ENCODE measurements at places on chromosomes 2 and 18.
A peak's percentile ranks its signal among the peaks of the same experiment; 100 is the strongest.

- DNase-seq: peak; percentile 47
These were observed 23.6 kb downstream of the CYB5A start for GRCh38 chr18:74268175-74268574.

GRCh38 chr2:160402501-160402900, 91.1 kb downstream of the RBMS1 start:
- DNase-seq: no peak

- DNase-seq: no peak
These were observed 19.9 kb downstream of the PCARE start for GRCh38 chr2:29054430-29054829.

- DNase-seq: no peak
These were observed 2.0 kb upstream of the DSEL start for GRCh38 chr18:67518566-67518965.

DNA sequence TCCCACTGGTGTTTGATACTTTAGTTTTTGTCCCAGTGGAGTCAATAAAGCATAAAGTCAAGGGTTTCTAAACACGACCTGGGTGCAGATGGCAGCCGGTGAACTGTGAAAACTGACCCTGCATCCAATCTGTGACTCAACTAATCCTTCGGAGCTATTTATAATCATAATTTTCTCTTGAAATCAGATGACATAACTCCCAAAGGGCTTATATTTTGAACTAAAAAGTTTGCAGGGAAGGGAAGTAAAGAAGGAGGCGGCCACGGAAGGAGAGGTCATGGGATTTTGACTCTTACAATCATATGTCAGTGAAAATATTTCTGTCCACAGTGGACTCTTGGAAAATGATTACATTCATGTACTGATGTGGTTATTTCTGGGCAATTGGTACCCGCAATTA, 178.5 kb downstream of the PDE1A start:
- no peak for DNase-seq

DNA sequence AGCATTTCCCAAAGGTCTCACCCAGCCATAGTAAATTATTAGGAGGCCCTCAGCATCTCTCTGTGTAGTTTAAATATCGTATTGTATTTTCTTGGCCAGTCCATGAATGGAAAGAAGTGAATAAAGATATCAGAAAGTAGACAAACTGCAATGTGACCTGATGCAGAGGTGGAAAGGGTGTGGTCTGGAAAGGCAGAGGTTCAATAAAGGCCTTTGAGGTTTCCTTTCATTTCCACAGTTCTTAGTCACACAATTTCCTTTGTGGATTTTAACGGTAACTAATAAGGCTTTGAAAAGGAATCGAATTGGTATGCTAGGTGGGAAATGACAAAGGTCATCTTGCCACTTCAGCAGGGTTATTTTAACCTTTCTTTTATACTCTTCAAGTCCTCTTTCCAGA, 20.1 kb upstream of the WIPF1 start:
- no peak for DNase-seq

- DNase-seq: no peak
These were observed 38.8 kb upstream of the SMAD7 start for GRCh38 chr18:48989304-48990303.

DNA sequence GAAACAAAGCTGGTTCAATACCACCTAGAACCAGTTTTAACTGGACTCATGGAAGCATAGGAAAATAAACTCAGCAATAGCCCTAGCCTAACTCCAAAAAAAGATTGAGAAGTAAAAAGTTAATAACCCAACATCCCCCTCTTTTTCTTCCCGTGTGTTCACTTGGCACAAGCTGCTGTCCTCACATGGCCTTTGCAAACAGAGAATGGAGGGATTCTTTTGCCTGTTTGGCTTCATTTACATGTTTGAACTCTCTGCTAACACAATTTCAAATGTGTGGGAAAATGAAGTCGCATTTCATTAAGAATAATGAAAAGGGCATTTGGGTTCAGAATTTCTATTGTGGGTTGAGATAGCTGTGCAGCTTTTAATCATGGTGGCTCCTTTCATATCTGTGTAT, 589.2 kb upstream of the LRRTM1 start:
- DNase-seq: no peak

DNA sequence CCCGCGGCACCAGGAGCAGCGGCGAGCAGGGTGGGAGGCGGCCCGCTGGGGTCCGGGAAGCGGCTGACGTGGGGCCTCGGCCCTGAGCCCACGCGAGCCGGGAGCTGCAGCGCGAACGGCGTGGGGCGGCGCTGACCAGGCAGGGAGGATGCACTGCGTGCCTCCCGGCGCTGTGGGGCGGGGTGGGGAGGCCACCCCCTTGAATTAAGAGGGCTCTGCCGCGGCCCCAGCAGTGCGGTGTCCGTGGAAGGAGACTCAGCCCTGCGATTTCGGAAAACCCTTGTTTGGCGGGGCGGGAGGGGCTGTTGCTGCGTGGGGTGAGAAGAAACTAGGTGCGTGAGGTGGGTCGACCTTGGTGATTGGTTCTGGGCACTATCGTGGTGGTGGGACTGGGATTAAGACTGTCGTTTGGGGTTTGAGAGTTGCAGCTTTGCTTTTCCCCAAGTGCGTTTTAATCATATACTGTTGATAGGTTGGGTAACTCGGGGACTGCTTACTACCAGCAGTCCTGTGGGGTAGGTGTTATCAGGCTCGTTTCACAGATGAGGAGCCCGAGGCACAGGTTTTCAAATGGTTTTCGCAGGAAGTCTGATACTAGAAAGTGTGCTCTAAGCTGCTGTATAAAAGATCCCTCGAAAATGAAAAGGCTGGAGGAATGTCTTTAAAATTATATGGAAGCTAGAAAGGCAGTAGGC, 722 bp downstream of the ACSL3 start:
- DNase-seq: no peak

- no peak for DNase-seq
These were observed 56.3 kb downstream of the MARCHF4 start for GRCh38 chr2:216315802-216316603.

- DNase-seq: no peak
These were observed 144.3 kb upstream of the SERTAD2 start for GRCh38 chr2:64797881-64798575.

GRCh38 chr2:85733121-85733960, 20.4 kb upstream of the ATOH8 start:
- no peak for DNase-seq

DNA sequence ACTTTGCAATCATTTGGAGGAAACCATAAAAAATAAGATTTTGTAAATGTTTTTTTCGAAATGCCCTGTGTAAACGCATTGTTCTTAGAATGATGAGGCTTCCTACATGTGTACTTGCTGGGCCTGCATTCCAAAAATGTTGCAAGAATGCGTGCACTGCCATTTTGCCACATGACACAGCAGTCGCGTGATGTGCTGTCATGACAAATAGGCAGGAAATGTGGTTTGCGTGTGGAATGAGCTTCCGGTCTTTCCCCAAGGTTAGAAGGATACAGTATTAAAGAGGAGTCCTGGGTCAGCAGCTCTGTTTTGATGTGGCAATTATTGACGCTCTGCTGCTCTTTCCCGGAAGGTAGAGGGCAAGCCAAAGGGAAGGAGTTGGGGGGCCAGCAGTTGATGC, 18.1 kb upstream of the SERPINB2 start:
- DNase-seq: no peak

- DNase-seq: no peak
These were observed 4.1 kb upstream of the WDR7 start for GRCh38 chr18:56647071-56647470.

DNA sequence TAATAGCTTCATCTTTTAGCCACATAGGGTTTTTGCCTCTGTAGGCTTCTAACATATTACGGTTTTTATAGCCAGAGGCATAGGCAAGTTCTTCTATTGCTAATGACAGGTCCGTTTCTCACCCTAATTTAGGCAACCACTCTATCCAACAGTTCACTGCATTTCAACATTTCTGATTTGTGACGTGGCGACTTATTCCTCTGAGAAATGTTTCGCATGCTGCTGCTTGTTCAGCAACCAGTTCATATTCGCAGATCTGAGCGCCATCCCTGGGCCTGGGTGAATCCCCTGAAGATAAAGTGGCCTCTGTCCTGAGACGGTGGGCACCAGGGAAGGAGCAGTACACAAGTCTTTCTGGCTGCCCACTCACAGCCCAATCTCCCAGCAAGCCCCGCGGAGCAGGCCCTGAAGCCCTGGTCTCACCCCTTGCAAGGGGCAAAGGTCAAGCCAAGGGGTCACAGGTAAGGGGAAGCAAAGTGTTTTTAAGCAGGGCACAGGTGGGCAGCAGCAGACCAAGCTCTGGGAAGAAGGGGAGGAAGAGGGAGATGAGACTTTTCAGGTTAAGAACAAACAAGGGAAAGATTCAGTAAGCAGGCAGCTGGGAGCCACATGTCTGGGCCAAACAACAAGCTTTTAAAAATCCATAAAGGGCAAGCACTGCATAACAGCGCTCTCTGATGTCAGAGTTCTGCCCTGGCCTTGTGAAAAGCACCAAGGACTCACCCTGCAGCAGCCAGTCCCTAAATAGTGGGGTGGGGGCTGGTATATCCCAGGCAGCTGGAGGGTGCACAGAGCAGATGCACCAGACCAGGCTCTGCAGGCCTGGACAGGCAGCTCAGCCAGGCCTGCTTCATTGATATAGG, 10.8 kb upstream of the COX7A2L start:
- no peak for DNase-seq

- no peak for DNase-seq
These were observed 236.0 kb downstream of the DOK6 start for GRCh38 chr18:69636529-69637301.

DNA sequence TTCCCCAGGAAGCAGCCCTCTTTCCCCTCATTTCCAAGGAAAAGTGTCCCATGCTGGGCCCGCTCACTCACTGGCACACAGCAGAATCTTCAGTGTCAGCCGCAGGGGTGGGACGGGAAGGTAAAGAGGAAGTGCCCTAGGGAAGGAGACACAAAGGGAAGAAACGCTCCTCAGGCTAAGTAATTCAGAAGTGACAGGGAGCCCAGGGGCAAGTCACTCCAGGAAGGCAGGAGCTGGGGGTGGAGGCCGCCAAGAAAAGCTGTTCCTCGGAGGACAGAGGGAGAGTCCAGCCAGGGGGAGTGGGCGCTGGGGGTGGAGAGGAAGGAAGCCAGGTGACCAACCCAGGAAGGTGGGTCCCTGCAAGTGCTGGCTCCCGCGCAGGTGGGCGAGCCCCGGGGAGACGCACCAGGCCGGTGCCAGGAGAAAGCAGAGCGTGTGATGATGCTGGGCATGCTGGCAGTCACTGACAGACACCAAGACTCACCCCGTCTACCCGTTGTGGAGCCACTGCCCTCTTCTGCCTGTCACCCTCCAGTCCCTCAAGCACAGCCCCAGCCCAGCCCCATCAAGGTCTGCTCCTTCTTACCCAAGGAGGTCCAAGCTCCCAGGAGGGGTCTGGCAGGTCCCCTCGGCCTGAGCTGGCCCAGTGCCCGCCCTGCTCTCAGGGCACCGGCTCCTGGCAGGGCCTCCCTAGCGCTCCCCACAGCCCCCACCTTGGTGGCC, 21.7 kb downstream of the HDAC4 start:
- DNase-seq: no peak

DNA sequence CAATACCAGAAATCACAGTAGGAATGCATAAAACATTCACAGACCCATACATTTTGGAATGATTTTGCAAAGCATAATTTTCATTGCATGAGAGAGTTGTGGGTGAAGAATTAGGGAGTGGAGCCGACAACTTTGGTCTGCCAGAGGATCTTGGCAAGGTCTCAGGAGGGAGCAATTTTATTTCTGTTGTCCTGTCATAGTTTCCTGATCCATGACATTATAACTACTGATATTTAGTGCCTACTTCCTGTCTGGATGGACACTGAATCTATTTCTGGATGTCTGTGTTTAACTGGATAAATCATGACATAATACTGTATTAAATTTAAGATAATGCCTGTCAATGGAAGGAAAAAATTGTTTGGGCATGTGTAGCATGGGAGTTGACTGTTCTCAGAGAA, 2.4 kb downstream of the ITGA4 start:
- no peak for DNase-seq

DNA sequence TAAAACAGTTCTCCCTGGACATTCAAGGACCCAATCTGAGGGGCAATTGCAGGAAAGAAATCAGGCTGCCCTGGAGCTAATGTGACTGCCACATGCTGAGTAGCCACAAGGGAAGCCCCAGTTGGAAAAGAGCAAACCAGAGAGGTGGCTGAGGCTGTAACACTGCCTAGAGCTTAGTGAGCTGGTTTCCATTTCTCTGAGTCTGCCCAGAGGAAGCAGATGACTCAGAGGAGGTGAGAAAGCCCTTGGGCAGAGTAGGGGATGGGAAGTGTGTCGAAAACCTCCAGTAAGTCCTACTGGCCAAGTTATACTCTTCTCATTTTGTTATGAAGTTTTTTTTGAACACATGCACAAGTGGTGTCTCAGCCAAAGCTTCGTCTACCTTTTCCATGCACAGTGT, 753.0 kb downstream of the CNTNAP5 start:
- DNase-seq: no peak

DNA sequence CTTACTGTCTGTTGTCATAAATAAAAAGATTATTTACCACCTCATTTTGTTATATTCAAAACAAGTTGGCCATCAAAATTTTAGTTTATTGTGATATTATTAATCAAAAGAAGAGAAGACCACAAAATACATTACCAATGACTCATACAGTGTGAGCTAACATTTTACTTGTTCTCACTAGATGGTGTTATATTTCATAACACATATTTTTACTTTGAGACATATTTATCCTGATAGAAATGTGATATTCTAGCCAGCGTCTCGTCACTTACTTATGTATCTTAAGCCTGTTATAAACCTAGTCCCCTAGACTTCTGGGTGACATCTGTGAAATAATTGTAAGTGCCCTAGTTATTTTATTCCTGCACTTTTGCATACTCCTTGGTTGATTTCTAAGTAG, 263.2 kb downstream of the CDH7 start:
- DNase-seq: no peak

GRCh38 chr2:100380681-100381080, 36.8 kb downstream of the CHST10 start:
- DNase-seq: no peak

GRCh38 chr2:235055891-235056516, 104.2 kb downstream of the SH3BP4 start:
- DNase-seq: peak; percentile 57

GRCh38 chr18:48975817-48976649, 25.3 kb upstream of the SMAD7 start:
- peak; percentile 78 for DNase-seq

DNA sequence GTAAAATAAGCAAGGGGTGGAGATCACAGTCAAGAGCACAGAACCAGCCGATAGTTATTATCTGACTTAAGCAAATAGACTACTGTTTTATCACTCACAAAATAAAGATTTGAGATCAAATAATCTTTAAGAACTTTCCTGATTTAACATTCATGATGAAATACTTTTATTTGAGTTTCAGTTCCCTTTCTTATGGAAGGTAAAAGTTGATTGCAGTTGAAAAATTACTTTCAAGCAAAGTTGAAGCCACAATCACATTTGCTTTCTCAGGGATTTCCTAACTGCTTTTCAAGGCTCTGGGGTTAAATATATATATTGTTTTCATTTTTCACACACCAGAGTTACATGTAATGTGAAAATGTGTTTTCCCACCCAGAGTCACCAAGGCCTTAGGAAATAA, 599.5 kb downstream of the KCNJ3 start:
- DNase-seq: no peak

- DNase-seq: no peak
These were observed 22.4 kb downstream of the B4GALT6 start for GRCh38 chr18:31661965-31662364.

- no peak for DNase-seq
These were observed 7.1 kb downstream of the SH3BP4 start for GRCh38 chr2:234958746-234959395.

- no peak for DNase-seq
These were observed 449.1 kb downstream of the TNS1 start for GRCh38 chr2:217553679-217554078.

GRCh38 chr2:237535385-237536082, 30.8 kb upstream of the PRLH start:
- no peak for DNase-seq

GRCh38 chr2:100647709-100648108, 84.9 kb downstream of the PDCL3 start:
- DNase-seq: no peak

Data from left lobe of liver (tissue), 2 donors.